ENCODE measurements at places on chromosomes 11 and 22.

DNA sequence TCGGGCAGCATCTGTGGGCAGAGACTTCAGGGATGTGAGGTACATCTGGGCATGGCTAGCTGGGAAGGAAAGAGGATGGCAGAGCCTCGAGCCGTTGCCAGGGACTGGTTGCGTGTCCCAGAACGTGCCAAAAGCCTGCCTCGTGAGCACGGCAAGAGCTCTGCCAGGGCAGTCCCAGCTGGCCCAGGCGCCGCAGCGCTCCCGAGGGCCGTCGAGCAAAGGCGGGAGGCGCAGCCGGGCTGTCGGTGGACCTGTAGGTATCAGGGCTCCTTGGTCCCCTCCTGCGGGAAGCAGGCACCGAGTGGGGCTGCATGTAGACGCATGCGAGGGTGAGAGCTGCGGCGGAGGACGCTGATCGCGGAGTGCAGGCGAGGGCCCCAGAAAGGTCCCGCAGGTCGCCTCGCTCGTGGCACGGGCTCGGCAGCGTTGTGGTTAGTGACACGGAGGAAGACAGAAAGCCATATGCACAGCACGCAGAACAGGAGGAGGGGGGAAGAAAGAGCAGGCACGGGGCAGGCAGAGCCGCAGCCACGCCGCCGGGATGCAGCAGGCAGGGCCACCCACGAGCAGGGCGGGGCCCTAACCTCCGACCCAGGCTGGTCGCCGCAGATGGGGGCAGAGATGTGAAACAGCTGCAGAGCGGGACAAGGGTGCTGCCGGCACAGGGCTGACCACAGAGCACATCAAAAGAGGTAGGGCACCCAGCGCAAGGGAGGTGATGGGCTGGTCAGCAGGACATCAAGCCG is 18.0 kb downstream of the LSP1 start:
- DNase-seq = no peak

- no peak for DNase-seq
These were observed 32.1 kb upstream of the TPBGL start for GRCh38 chr11:75208446-75208845.

GRCh38 chr22:41000941-41001721 is 50.0 kb downstream of the RBX1 start:
- DNase-seq = no peak

GRCh38 chr22:41833369-41834004 is 582 bp downstream of the SREBF2 start:
- no peak for DNase-seq

GRCh38 chr11:11313902-11314692 is 39.0 kb downstream of the CSNK2A3 start:
- DNase-seq = no peak

DNA sequence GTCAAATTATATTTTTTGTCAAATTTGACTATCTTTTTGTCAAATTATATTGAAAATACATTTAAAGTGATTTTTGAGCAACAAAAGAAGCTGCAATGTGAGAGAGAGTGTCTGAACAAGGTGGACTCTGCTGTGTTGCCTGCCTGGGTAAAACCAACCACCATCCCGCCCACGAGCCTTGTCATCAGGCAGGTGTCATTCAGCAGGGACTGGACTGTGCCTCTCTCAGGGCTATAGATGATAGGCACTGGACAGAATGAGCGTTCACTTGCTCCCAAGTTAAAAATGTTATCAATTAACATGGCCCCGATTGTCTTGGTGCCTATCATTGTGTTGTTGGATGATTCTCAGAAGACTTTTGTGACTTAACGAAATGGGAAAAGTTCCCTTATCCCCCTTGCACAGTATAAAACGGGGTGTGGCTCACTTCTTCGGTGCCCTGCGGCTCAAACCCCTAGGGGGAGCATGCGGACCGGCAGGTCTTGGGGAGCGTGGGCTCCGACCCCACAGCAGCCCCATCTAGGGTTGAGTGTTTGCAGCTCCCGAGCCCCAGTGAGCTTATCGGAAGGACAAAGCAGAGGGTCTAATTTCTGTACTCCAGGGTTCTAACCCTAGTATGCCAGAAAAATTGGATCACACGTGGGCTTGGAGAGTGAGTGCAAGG is 1.7 kb downstream of the APOL5 start:
- DNase-seq = no peak

- peak; percentile 60 for DNase-seq
These were observed 29.2 kb downstream of the SC5D start for GRCh38 chr11:121321614-121322243.

DNA sequence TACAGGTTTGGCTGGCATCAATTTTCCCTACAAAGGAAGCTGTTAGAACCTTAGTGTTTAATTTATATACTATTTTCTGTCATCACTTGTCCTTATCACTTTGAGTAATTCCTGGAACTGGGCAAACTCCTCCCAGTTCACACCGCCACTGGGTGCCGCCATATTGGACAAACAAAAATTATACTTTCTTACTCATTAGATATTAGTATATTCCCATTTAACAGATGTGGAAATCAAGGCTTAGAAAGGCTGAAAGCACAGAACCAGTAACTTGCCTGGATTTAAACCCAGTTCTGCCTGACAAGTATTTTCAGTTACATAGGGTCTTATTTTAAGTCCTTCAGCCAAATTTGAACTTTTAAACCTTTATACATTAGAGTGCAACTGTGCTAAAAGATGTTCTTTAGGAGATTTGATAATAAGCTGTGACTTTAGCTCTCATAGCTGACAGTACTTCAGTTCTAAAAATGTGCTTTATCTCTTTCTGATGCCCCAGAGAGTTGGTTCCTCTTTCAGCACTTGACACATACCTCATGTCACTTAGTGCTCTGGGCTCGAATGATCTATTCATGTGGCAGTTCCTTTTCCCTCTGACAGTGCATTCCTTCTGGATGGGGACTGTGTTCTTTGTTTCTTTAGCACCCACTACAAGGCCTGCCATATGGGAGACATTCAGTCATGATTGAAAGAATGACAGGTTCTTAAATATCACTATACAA is 25.4 kb downstream of the COA4 start:
- no peak for DNase-seq

GRCh38 chr11:14413307-14414069 is 54.5 kb upstream of the RRAS2 start:
- no peak for DNase-seq

DNA sequence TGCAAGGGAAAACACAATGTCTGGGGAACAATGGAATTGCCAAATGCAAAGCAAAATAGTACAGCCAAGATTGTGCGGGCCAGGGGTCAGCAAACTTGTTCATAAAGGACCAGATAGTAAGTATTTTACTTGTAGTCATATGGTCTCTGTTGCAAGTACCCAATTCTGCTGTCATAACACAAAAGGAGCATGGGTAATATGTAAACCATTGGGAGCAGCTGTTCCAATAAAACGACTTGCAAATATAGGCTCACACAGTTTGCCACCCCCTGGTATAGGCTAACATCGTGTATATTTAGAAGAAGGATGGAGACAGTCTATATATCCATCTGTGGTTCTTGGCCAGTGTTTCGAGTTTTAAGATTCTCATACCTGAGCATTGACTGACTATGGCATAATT is 15.6 kb downstream of the SDHAF2 start:
- no peak for DNase-seq

DNA sequence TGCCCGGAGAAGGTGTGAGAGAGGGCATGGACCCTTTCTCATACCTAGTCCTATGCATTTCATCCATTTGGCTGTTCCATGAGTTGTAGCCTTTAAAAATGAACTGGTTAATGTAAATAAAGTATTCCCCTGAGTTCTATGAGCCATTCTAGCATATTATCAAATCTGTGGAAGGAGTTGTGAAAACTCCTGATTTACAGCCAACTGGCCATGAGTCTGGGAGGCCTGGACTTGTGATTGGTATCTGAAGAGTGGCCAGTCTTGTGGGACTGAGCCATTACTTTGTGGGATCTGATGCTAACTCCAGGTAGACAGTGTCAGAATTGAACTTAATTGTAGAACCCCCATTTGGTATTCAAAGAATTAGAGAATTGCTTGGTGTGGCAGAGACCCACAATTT is 48.4 kb downstream of the FAM118A start:
- no peak for DNase-seq

DNA sequence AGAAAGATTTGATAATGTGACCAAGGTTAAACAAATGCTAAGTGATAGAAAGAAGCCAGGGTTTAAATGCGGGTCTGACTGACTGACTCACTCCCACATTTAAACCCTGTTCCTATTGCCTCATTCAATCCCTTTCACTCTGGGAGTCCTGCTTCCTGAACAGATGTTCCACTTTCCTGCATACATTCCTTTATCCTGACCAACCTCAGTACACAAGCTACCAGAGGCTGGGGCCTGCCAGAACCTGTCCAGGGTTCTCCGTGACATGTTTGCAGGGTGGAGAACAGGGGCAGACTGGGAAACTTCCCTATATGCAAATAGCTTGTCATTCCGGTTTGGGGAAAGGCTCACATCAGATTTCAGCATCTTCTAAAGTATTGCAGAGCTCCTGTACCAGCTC is 3.0 kb upstream of the ANKK1 start:
- peak; percentile 100 for DNase-seq

DNA sequence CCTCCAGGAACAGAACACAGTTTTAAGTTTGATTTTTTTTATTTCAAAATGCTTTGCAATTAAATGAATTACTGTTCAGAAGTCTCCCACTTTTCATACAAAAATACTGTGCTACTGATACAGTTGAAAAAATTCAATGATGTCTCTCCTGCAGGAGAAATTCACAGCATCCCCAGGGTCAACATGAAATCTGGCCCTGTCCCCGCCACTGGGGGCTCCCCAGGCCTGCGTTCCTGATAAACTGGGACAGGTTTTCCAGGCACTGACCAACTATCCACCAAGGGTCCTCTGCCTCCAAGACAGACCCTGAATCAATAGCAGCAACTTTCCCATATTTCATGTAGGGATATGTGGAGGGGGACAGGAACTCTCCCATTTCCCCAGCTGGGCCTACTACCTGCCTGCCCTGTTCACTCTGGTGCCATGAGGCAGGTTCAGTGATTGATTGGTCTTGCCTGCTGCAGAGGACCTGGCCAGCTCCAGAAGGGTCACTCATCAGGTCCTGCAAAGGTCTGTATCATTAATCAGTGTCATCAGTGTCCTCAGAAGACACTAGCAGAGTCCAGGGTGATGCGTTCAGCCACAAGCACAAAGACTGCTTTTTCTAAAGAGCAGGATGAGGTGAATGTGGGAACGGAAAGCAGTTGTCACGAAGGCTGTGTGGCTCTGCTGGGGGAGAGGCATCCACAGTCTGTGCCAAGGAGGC is 43.4 kb downstream of the PISD start:
- no peak for DNase-seq

DNA sequence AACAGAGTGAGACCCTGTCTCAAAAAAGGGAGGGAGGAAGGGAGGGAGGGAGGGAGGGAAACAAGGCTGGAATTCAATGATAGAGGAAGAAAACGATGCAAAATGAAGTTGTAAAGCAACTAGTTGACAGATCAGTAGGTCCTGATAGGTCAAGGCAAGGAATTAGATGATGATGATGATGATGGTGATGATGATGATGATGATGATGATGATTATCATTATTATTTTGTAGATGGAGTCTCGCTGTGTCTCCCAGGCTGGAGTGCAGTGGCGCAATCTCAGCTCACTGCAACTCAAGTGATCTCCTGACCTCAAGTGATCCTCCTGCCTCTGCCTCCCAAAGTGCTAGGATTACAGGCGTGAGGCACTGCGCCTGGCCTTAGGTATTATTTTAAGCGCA is 11.3 kb upstream of the L3MBTL2 start:
- no peak for DNase-seq

DNA sequence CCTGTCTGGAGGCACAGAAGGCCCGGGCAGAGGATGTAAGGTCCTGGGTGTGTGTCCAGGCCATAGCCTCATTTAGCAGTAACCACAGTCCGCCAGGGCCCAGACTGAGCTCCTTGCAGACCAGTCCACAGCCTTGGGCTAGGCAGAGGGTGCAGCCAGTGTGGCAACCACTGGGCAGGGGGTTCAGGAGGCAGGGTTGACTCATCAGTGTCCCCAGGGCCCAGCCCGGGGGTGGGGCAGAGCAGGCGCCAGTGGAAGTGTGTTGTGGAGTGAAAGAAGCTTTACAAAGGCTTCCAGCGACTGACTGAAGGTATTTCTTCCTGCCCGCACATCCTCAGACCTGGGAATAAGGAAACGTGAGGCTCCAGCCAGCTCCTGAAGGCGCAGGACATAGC is 27.7 kb upstream of the WNT11 start:
- peak; percentile 28 for DNase-seq

GRCh38 chr11:65744026-65744698 is 23.6 kb upstream of the RNASEH2C start:
- DNase-seq = peak; percentile 39

DNA sequence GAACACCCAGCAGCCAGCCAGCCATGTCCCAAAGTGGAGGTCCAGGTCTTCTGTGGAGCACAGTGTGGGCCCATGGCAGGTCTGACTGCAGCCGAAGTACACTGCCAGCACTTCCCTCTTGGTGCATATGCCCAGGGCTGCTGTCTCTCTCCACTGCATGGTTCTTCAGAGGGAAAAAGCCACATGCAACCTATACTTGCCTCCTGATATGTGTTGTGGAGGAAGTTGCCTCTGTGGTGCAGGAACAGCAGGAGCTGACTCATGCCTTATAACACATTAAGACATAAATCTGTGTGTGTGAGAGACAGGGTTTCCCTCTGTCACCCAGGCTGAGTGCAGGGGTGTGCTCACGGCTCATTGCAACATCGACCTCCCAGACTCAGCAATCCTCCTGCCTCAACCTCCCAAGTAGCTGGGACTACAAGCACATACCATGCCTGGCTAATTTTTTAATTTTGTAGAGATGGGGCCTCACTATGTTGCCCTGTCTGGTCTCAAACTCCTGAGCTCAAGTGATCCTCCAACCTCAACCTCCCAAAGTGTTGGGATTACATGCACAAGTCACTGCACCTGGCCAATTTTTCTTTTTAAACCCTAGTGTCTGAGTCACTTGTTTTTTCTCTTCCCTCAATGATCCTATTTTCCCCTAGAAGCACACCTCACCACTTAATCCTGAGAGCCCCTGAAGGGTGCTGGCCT is 98.8 kb downstream of the MPPED2 start:
- DNase-seq = peak; percentile 45

DNA sequence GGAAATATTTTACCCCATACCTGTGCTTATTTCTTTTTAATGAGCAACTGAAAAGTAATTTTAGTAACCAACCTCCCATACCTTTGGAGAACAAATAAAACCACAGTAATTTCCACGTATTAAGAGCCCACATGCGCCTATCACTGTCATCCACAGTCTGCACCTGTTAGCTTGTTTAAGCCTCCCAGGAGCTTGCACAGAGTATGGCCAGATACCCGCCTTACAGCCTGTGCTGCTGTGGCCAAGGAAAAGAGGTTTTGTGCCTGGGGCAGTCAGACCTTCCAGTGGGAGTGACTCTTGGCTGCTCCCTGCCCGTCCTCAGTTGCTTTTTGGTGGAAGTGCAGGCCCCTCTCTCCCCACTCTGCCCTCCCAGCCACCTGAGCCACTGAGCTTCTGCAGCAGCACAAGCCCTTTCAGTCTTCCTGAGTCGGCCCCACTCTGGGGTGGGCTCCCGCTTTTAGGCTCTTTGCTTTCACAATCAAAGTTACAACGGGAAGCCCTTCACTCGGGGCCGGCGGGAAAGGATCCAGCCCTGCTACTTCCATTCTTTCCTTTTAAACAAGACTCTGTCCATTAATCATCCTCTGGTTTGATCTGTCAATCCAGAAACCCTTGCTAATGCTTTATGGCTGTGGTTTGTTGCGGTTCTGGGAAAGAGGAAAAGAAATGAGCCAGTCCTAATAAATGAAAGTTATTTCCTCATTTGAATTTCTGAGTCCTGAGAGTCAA is 308.8 kb downstream of the TBC1D22A start:
- no peak for DNase-seq
